ENCODE measurements at places on chromosomes 16 and 17. TPM values are rescaled to one million over a fixed set of nuclear protein-coding genes. Genes with fewer than 3 reads are reported as not detected.
A peak's percentile ranks its signal among the peaks of the same experiment; 100 is the strongest.

DNA sequence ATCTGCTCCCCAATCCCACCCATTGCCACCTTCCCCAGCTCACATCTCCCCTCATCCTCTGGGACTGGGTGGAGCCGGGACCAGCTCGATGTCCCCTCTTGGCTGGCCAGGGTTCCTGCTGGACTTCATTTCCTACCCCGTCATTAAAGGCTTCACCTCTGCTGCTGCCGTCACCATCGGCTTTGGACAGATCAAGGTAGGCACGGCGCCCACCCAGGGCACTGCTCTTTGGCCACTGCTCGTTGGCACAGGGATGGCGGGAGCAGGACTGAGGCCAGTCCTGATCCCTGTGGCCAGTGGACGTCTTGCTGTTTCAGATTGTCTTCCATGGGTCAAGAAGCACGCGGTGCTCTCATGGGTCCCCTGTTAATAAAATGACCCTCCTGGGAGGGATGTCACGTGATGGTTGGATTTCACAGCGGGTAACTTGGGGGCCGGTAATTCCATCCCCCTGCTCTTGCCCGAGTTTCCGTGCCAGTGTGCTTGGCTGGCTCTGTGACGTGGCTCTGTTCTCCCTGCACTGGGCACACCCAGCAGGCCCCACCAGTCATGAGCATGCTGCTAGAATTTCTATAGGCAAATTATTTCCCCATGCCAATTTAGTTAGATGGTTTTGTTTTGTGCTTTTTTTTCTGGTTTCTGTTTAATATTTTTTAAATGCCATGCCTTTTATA lies 3.1 kb downstream of the SLC26A11 start:
- DNase-seq = no peak

DNA sequence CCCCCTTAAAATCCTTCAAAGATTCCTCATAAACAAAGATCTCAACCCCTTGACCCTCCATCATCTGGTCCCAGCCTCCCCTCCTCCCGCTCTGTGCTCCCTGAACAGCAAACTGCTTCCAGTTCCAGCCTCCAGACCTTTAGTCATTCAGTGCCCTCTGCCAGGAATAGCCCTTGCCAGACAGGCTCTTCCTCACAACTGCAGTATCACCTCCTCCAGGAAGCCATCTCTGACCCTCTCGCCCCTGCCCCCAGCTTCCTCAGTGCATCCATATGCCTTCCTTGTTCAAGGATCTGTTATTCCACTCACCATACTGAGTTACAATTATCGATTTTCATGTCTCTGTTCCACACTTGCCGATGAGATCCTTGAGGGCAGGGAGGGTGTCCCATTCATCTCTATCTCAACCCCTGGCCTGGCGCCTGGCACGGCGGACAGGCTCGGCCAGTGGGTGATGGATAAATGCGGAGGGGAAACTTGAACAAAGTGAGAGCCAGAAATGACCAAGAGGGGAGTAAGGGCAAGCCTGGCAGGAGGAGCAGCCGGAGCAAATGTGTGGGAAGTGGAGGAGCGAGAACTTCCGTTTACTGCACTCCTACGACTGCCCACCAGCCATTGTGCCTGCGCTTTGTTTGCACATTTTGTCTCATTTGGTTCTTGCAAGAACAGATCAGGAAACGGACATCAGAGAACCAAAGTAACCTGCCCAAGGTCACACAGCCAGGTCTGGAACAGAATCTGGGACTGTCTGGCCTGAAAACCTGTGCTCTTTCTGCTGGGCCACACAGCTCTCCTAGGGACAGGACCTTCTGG lies 2.0 kb upstream of the NXPH3 start:
- peak; percentile 31 for DNase-seq

GRCh38 chr17:6066183-6066948 lies 3.8 kb upstream of the WSCD1 start:
- DNase-seq = peak; percentile 30

The ABCC3 gene
- polyA plus RNA-seq = 16.6 TPM

Measured in spleen (tissue), 13 donors.